CD4-positive, alpha-beta T cell treated with Interleukin-6 at 100 ng/mL for 8 hours (primary cell): ENCODE measurements at places on chromosomes 1 and 21.

GRCh38 chr1:241962153-241962552 lies 4.6 kb downstream of the BECN2 start:
- no peak for DNase-seq

DNA sequence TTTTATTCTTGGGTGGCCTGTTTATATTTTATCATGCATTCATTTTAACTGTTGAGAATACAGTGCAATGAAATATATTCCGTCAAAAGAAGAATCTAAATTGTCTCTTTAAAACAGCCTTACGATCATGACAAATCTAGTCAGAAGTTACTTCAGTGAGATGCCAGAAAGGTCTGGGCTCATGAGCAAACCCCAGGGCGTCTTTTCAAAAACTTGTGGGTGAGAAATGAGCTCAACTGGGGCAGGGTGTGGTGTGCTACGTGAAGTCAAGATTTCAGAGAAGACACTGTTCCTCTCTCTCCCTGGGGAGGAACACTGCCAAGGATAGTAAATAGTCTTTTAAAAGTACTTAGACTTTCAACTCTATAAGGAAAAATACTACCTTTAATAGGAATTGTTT lies 13.4 kb upstream of the UAP1 start:
- DNase-seq, result no peak

DNA sequence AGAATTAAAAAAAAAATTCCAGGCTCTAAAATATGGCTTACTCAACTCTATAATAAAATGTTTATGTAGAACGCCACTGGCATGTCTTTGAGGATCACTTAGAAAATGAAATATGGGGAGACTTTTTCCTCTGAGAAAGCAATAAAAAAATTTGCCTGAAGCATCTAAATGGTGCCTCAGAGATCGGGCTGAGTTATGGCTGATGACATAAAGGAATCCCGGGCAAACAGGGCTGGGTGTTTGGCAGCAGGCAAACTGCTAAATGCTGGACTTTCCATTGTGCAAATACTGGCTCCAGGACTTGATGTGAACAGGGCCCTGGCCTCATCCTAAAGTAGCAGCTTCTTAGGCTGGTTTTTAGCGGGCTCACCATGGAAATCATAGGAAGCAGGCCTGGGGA lies 44.5 kb upstream of the C1orf87 start:
- no peak for DNase-seq

GRCh38 chr1:155078469-155079209 lies at the start of gene EFNA3:
EFNA3 (plus strand) TSS chr1:155078837; CDS start chr1:155078942, 105 bp downstream.
- DNase-seq, result peak; percentile 45

GRCh38 chr1:29195881-29196291 lies 14.2 kb upstream of the SRSF4 start:
- DNase-seq, result no peak

- DNase-seq, result no peak
These were observed 80.0 kb downstream of the HUNK start for GRCh38 chr21:31952828-31953227.

- no peak for DNase-seq
These were observed 622.7 kb downstream of the LMO4 start for GRCh38 chr1:87951409-87951808.

DNA sequence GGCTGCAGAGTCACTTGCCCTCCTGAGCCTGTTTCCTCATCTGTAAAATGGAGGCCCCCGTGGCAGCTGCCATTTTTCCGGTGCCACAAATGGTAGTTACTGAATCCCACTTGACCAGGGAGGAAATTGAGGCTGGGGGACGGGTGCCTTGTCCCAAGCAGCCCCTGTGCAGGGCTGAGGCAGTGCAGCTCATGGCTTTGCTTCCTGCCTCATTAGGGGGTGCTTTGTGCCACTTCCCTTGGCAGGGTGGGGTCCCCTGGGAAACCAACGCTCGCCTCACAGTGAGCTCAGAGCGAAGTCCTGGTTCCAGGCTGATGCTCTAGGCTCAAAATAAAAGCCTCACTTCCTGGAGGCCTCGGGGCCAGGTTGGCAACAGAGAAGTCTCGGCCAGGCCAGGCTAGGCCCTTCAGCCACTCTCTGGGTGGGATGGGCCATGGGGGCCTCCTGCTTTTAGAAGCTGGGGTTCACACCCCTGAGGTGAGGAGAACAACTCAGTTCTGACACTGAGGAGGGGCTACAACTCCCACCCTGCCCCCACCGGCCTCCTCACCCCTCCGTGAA lies 6.8 kb downstream of the LAPTM5 start:
- peak; percentile 26 for DNase-seq

GRCh38 chr1:150999051-150999674 lies 7.5 kb downstream of the MINDY1 start:
- DNase-seq, result no peak

- DNase-seq, result no peak
These were observed 57.2 kb downstream of the AJAP1 start for GRCh38 chr1:4711416-4712275.

DNA sequence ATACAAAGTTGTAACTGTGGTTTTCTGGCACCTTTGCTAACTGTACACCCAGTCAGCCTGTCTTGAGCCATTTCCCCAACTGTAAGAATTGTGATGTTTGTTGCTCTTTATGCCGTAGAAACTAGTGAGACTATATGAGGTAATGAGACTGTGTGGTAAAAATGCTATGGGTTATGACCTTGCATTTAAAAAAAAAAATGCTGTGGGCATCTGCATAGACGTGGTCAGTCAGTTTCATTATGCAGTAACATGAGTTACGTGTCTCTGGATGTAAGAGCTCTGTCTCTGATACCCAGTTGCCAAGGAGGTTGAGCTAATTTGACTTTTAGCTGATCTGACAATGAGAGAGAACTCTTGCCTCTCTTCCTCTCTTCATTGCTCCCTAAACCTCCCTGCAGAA lies 80.6 kb upstream of the LAMC2 start:
- DNase-seq, result no peak

DNA sequence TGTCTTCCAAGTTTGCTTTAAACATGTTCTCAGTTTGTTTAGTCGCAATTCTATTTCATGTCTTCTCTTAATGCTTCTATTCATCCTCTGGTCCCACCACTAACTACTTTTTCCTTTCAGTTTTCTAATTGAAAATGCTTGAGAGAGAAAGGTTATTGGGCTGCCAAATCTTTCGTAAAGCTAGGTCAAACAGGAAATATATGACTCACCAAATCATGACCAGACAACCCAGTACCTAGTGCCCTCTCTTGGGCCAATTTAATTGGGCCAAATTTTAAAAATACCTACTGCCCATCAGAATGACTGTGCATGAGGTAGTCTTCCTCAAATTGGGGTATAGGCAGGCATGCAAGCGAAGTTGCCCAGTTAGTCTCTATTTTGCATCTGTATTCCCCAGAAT lies 295.4 kb upstream of the PBX1 start:
- DNase-seq, result no peak

GRCh38 chr1:224368409-224368808 lies 11.7 kb downstream of the CNIH4 start:
- no peak for DNase-seq

DNA sequence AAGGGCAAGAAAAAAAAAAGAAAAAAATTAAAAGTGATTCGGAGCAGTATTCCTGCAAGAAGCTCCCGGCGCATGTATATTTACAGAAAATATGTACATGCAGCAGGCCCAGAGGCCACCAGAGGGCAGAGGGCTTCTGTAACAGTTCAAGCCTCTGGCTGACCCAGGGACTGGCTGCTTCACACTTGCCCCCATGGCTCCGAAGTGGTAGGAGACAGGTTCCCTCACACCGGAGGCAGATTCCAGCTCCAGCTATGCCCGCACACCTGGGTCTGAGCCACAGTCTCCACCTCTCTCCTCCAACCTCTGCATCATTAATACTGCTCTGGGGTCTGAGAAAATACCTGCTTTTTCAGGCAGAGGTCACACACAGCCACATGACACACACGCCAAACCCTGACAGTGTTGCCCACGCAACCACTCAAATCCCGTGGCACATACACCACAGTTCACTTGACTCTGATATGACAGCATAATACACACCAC lies 2.2 kb upstream of the ARHGAP30 start:
- peak; percentile 49 for DNase-seq

DNA sequence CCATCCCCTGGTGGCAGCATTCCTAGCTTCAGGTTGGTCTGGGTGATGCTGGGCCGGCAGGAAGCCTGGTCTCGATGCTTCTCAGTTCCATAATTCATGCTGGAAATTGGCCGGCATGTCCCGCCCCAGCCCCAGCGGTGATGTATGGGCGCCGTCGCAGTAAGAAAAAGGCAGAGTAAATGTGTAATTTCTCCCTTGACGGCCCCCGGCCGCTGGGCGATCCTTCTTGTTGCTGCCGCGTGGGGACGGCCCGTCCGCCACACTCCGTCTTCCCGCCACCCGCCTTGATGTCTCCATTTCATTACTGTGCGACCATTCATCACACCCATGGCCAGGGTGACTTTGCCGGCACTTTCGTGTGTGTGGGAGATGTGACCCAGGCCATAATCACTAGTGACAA lies 8.5 kb downstream of the DMAP1 start:
- no peak for DNase-seq

DNA sequence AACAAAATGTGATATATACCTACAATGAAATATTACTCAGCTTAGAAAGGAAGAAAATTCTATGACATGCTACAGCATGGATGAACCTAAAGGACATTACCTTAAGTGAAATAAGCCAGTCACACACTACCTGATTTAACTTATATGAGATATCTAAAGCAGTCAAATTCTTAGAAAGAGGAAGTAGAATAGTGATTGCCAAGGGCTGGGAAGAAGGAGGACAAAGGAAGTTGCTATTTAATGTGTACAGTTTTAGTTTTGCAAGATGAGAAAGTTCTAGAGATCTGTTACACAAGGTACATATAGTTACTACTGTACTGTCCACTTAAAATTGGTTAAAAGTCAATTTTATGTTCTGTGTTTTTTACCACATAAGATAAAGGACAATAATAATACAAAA lies 87.5 kb upstream of the KCTD3 start:
- no peak for DNase-seq

DNA sequence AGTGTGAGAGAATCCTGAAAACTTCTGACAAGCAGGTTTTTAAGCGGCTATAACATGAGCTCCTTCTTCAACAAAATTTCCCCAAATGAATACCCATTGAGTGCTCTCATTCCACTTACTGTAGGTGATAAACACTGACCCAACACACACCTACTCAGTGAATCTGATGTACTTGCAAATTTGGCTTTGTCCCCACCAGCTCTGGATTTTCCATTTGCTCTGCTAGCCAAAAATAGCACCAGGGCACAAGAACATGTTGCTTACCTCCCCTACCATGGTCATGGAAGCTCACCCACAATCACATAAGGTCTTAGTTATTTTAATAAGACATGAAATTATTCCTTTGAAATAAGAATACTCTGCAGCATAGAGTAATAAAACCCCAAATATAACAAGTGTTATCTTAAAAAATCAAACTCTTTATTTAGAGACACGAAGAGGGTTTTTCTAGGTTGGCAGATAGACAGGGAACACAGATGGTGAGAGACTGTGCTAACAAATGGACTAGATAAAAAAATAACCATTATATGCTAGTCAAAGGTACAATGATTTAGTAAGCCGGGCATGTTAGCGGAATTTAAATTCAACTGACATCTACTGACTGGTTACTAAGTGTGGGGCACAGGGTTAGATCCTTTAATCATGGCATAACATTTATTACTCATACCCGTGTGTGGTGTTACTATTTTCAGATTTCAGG lies 291.9 kb downstream of the KCNH1 start:
- DNase-seq, result no peak

DNA sequence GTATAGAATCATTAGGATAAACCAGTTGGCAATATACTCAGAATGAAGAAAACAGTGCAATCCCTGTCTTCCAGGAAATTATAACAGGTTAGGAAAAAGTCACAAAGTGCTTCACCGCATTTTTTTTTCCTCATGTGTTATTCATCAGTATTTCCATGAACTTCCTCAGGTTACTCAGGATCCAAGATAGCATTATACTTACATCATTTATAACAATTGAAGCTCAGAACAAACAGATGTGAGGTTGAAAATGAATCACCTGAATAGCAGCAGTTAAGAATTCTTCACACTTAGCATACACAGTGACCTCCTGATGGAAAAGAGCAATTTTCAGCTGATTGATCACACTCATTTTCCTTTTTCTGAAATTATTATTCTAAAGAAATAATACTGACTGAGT lies 1040.7 kb upstream of the B3GALT2 start:
- no peak for DNase-seq

DNA sequence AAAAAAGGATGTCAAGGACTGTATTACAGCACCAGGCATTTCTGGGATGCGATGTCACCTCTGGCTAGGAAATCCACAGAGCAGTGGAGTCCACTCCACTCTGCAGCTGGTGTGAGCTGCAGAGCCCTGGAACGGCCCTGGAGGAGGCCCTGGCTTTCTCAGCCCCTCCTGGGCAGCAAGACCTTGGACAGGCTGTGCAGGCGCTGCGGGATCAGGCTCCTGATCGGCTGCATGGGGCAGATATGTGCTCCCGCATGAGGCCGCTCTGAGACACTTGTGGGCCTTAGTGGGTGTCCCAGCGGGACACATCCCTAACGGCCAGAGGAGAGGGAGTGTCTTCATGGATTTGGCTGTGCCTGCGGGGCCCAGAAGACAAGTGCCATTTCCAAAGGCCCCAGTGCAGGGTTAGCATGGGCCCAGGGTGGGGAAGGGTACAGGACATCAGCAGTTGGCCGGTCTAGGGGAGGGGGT lies 6.2 kb downstream of the DNMT3L start:
- no peak for DNase-seq

- DNase-seq, result no peak
These were observed 166.1 kb downstream of the AJAP1 start for GRCh38 chr1:4820543-4820942.

DNA sequence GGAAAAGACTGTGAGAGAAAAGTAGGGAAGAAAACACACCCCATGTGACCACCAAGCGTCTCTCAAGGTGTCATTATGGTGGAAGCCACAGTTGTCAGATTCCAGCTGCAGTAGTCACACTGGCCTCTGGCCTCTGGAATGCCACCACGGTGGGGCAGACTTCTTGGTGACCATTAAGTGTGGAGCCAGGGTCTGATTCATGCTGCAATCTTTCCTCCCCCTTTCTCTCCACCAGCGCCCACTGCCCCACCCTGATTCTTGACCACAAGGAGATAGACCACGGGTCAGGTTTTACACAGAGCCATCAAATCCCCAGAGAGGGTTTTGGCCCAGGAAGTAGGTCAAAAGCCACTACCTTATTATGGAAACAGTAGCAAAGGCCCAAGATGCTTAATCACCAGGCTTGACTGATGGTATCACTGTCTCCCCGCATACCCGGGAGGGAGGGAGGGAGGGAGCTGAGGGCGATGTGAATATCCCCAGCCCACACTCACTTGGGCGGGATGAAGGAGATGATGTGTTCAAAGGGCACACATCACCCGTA lies 52.7 kb upstream of the GRHL3 start:
- DNase-seq, result no peak

DNA sequence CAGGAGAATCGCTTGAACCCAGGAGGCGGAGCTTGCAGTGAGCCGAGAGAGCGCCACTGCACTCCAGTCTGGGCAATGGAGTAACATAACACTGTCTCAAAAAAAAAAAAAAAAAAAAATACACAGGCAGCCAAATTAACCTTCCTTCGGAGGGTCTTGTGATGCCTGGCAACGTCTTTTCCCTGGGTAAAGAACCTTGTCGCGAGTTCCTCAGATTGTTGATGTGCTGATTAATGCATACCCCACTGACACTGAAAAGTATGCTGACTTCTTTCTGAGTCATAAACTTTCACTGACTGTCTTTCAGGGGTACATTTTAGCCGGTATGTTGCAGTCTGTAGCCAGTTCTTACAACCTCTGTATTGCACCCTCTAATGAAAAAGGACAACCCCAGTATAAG lies 95.1 kb upstream of the SOD1 start:
- no peak for DNase-seq
